ENCODE measurements at places on chromosomes 1 and 21.
A peak's percentile ranks its signal among the peaks of the same experiment; 100 is the strongest.

GRCh38 chr1:170749549-170749948 lies 85.6 kb downstream of the PRRX1 start:
- DNase-seq, result no peak

DNA sequence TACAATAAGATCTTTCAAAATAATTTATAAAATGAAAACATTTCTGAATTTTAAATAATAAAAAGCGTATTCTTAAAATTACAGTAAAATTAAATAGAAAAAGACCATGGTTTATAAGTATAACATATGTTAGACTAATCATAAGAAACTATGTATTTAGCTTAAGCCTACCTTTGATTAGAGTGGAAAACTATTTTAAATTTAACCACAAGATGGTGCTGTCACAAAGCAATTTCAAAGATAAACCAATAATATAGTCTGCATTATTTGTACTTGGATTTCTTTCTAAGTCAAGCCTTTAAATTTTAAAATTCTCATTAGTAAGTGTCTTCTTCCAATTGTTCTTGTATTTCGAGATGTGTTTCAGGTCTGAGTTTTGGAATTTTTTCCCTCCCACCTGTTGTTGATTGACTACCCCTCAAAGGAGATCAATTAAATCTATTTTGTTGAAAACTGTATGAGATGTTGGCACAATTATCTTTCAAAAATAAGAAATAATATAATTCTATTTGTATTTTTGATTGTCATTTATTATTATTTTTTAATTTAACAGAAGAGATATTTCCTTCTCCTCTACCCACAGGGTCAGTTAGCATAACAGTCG lies 459.8 kb downstream of the KCNT2 start:
- DNase-seq, result no peak

DNA sequence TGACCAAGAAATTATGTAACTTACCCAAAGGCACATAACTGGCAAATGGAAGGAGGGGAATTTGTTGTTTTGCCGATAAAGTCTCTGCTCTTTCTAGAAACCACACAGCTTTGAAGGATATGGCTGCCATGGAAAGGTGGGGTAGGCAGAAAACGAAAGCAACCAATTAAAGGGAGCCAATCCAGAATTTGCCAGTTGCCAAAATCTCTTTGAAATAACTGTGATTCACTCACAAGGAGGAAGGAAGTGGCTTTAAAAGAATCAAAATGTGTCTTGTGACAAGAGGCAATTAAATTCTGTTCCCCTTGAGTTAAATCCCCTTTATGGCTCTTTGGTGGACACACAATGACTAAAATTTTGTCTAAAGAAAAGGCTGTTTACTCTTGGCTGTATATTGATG lies 61.2 kb upstream of the CCDC190 start:
- no peak for DNase-seq

- no peak for DNase-seq
Observed at GRCh38 chr1:23581219-23581618, 21.9 kb upstream of the ID3 start.

DNA sequence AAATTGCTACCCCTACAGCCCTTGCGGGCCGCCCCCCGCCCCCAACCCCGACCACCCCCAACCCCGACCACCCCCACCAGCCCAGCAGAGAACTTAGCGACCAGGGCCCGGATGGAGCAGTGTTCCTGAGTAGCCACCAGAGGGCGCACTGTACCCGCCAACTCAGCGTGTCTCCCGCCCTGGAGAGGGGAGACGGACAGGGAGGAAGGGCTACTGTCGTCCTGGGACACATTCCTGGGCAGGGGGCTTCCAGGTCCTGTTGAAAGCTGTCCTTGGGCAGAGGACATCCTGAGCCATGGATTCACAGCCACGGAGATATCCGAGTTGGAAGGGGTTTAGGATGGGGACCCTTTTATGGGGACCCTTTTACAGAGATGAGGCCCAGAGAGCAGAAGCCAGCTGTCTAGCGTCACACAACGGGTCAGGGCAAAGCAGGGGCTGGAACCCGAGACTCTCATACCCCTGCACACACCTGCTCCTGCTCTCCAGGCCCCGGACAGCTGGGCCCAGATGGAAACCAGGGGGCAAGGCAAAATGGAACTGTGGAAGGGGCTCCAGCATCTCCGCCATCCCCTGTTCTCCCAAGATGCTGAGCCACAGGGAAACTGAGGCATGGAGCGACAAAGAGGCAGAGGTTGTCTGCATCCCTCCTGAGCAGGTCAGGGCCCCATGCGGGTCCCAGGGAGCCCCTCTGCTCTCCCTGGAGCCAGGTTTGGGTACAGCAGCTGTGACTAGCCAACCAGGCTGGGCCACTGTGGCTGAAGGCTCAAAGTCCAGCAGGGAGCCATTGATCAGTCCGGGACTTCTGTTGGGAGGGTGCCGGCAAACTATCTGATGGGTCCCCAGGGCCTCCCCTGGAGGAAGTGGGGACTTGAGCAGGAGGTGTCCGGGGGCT lies 25.0 kb upstream of the LAPTM5 start:
- peak; percentile 73 for DNase-seq

DNA sequence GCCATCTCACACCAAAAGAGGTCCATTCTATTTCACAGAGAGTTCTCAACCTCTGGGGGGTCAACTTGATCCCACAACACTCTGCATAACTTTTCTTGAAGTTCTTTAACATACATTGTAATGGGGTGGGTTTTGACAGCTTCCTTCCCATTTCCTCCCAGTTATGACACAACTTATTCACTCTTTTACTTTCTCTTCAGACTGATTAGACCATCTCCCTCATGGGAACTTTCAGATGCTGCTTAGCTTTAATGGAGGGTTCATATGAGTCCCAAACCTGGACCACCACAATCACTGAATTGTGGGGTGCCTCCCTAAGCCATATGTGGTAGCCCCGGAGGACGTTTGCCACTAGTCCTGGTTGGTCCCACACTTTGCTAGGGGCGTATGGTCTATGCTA lies 28.3 kb upstream of the KCNJ15 start:
- DNase-seq, result no peak

GRCh38 chr1:11645670-11646265 lies 8.5 kb downstream of the FBXO2 start:
- DNase-seq, result peak; percentile 81

DNA sequence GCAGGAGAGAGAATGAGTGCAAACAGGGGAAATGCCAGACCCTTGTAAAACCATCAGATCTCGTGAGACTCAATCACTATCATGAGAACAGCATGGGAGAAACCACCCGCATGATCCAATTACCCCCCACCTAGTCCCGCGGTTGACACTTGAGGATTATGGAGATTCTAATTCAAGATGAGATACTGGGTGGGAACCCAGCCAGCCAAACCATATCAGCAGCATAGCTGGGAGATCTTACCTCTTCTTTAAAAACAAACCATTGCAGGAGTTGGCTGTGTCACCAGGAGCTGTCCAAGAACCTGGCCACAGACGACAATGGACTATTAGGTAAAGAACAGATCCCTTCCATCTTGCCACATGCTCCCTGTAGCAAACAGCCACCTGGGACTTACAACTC lies 422.7 kb downstream of the MATN1 start:
- no peak for DNase-seq

GRCh38 chr1:155379180-155379579 lies 58.5 kb downstream of the RUSC1 start:
- no peak for DNase-seq

- DNase-seq, result peak; percentile 33
Observed at GRCh38 chr1:185681034-185681633, 53.1 kb upstream of the HMCN1 start.

GRCh38 chr1:100499194-100499811 lies 38.6 kb upstream of the GPR88 start:
- no peak for DNase-seq

GRCh38 chr1:173470608-173471007 lies 6.5 kb upstream of the PRDX6 start:
- DNase-seq, result no peak

DNA sequence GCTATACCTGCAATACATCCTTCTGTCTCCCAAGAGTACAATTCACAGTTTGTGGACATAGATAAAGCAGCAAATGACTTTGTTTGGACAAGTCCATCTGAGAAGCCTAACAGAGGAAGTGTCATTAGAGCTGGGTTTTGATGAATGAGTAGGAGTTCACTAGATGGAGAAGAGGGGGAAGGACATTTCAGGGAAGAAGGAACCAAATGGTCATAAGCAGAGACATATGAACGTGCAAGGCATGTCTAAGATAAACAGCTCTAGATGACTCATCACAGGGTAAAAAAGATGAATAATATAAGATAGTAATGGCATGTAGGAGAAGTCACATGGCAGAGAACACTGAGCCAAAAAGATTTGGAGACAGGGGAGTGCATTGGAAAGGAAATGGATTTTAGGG lies 54.5 kb downstream of the HMGB4 start:
- DNase-seq, result no peak

- no peak for DNase-seq
Observed at GRCh38 chr1:43233631-43234030, 36.2 kb upstream of the TMEM125 start.

DNA sequence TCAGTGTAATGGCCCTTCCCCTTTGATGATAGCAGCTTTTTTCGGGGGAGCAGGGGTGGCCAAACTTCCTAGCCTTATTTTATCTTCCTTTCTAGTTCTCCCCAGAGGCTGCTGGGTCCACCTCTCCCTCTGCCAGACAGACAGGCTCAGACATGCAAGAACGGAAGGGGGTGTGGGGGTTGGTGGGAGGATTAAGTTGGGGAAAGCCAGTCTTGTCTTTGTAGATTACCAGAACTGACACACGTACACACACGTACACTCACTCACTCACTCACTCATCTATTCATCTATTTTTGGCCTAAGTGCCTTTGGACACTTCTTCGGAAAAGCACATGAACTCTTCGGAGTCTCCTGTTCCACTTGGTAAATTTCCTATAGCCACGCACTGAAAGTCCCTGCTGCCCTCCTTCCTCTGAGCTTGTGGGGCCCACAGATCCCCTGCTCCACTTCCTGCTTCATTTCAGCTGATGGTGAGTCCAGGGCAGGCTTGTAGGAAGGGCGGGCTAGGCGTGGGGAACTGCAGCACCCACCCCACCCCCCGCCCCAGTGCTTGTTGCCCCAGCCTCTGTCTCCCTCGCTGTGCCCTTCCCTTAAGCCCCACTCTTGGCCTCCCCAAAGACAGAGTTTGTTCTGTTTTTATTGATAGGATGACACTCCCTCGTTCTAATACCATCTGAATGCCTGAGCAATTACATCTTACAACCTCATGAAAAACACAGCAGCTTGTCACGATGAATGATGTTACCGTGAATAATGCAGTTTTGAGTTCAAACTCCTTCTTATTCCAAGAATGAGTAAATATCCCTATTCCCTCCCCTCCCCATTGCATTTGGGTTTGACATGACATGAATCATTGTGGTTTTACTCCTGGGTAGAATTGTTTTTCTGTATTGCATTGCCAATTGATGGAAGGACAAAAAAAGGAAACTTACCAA lies 60.7 kb upstream of the ATP5PO start:
- peak; percentile 64 for DNase-seq

DNA sequence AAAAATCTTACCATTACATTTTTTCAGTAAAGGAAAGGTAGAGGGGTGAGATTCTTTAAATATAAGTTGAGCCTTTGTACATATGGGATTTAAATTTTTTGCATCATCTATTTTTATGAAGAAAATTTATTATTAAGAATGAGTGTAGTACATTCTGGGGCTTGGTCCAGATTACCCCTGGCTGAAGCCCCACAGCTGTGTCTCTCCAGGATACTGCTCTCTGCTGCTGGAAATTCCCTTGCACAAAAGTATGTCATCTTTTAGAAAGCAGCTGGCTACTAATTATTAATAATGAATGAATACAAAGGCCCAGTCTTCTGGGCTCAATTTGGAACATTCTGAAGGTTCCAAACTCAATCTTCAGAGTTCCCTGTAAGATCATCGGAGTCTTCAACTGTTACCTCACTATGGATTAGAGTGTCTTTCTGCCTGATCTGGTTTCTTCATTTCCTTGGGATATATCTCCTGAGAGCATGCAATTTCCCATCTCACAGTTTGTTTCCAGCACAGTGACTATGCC lies 428.6 kb upstream of the BRINP3 start:
- no peak for DNase-seq

DNA sequence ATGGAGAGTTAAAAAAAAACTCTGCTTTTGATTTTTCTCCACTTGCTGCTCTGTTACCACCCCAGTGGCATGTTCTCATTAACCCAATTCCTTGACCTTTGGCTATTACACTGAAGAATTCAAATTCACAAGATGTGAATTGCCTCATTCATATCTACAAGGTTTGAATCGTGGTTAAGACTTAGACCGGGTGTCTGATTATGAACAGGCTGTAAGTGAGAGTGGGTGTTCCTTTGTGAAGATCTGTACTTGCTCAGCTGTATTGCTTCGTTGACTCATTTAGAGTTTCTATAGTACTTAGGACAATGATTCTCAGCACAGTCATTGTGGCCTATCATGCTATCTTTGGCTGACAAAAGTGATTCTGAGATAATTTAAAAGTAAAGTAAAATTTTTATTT lies 36.4 kb downstream of the DNM3 start:
- no peak for DNase-seq

GRCh38 chr1:111720274-111720976 lies 18.8 kb downstream of the INKA2 start:
- no peak for DNase-seq

- DNase-seq, result no peak
Observed at GRCh38 chr1:235573880-235574279, 69.6 kb upstream of the B3GALNT2 start.

DNA sequence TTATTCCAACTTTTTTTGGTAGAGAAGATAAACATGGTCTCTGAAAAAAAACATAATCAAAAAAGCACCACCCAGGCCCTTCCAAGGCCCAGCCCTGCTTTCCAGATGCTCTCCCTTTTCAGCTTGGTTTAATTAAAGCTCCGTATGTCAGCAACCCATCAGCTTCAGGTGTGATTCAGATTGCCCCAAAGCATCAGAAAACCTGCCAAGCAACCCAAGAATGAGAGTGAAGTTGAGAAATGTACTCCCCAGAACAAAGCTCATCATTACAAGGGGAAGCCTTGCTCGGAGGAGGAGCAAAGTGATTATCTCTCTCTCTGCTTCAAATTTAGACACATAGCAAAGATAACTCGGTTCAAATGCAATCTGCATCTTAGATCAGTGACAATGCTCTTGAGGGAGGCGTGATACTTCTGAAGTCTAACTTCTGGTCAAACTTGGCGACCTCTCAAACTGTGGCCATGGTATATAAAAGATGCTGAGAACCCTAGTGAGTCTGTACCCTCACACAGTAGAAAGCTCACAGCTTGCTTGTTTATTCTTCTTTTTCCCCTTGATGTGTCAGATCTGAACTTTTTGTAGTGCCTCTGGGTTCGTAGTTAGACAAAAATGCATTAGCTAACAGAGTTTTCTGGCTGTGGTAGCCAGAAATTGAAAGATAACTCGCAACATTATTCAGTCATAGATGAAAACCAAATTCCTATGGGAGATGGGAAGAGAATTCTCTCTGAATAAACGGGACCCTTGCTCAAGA lies 63.3 kb upstream of the ZC3H11B start:
- no peak for DNase-seq

- DNase-seq, result no peak
Observed at GRCh38 chr1:9596415-9597123, 7.9 kb downstream of the TMEM201 start.

DNA sequence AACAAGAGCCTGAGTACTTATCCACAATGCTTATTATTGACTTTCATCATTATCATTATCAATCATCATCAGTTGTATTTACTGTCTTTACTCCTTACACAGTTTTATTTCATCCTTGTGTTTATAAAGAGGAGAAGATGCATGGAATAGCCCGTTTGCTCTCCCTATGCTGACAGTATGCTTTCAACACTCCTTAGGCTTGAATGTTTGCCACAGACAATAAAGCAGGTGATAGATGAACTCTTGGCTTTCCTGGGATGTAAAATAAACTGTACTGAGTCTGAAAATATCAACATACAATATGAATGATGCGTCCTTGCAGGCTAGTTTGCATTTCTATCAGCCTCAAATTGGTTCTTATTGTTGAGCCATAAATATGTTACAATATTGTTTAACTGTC lies 891.8 kb upstream of the NCAM2 start:
- no peak for DNase-seq

Data from CD4-positive, alpha-beta T cell treated with Interleukin-4 for 1 hour (primary cell).